NCI-H1417 (cell line): ENCODE measurements at places on chromosomes 3 and 15.
A peak's percentile ranks its signal among the peaks of the same experiment; 100 is the strongest.

- no peak for DNase-seq
These were observed 91.5 kb downstream of the ST6GAL1 start for GRCh38 chr3:187021748-187022402.

- DNase-seq, result no peak
These were observed 451.7 kb upstream of the SGO1 start for GRCh38 chr3:20637729-20638128.

GRCh38 chr15:38202361-38202760 lies 50.3 kb upstream of the SPRED1 start:
- no peak for DNase-seq

DNA sequence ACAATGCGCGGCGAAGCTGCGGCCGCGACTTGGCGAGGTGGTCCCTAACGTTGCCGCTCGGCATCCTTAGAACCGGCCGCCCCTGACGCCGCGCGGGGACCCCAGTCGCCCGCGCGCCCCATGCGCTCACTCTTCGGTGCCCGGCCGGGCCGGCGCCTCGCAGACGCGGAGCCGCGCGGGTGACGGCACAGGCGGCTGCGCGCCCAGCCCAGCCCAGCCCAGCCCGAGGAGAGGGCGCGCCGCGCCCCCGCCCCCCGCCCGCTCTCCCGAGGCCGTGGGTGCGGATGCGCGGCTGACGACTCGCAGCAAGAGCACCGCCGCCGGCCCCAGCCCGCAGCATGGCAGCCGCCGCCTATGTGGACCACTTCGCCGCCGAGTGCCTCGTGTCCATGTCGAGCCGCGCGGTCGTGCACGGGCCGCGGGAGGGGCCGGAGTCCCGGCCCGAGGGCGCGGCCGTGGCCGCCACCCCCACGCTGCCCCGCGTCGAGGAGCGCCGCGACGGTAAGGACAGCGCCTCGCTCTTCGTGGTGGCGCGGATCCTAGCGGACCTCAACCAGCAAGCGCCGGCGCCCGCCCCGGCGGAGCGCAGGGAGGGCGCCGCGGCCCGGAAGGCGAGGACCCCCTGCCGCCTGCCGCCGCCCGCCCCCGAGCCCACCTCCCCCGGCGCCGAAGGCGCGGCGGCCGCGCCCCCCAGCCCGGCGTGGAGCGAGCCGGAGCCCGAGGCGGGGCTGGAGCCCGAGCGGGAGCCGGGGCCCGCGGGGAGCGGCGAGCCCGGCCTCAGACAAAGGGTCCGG lies 437 bp downstream of the KLF13 start:
- DNase-seq, result peak; percentile 92

DNA sequence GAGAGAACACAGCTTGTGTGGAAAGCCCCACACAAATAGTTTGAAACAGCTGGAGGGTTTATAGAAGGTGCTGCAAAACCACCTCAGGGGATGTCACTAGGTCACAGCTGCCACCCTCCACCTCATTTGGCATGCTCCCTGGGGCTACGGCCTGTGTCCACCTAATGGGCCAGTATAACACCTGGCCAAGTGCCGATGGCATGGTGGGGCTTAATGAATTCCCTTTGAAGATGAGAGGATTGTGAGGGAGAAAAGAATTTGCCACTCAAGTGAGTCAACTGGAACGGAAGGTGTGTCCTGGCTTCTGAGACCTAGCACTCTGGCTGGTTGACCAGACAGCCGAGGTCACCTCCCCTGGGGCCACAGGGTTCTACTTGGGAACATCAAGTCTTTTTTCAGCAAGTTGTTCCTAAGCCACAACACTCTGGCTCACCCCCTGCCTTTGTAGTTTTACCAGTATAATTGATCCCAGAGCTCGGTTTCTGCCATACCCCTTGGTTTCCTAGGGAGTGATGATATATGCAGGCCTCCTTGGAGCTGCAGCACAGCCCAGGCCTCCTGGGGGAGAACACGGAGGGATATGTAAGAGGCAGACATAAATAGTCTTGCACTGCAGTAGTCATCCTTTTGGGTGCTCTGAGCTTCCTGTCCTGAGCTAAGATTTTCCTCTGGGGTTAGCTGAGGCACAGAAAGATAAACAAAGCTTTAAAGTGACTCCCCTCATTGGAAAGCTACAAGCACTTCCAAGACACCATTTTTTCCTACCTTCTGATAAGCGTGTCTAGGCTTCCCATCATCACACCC lies 178.2 kb upstream of the LPP start:
- DNase-seq, result no peak

- DNase-seq, result no peak
These were observed 5.5 kb downstream of the ARPIN start for GRCh38 chr15:89907289-89907688.

DNA sequence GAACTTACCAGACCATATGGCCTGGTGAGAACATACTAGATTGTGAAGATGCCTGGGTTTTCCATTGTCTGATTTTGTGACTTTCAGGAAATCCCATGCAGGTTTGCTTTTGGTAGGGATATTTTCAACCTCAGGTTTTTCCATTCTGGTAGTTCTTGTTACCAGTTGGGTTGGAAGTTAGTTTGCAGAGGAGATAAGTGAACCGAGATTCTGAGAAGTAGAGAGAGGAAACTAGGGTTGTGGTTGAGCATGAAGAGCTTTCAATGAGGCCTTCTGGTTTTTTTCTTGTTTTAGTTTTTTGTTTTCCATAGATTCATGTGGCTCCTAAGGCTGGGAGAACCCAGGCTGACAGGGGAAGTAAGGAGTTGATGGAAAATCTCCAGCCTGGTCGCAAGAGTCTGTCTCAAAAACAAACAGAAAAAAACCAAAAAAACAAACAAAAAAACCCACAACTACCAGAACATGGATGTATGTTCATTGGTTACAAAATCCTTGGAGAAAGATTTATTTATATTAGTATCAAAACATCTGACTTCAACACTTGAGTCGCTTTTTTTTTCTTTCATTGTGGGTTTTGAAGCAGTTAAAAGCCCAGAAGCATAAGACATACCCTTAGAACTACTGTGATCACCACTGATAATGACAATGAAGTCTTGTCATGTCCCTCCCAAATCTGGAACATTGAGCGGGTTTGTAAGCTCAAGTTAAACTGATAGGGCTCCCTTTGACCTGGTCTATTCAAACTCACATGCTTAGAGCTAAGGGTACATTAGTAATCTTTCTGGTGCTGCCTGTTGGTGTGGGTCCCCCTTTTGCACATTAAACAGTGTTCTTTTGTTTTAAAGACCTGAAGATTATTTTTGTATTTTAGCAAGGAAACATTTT lies 3.2 kb downstream of the GPR171 start:
- DNase-seq, result no peak

DNA sequence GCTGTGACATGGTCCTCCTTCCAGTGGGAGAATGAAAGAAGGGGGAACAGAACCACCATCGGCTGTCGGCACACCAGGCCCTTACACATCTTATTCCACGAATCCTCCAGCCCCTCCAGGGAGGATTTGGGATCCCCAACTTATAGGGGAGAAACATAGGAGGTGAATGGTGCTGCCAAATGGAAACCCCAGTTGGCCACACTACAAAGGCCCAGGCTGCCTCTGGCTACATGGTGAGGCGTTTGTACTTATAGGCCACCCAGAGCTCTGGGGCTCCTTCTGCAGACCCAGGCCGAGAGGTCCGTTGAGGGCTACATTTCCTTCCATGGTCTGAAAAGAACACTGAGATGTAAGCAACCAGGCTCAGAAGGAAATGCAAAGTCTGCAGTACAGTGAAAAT lies 12.0 kb downstream of the AMOTL2 start:
- no peak for DNase-seq

- no peak for DNase-seq
These were observed 3.9 kb downstream of the NFKBIZ start for GRCh38 chr3:101852983-101853840.

GRCh38 chr3:39138804-39139415 lies 14.5 kb downstream of the CSRNP1 start:
- DNase-seq, result no peak

DNA sequence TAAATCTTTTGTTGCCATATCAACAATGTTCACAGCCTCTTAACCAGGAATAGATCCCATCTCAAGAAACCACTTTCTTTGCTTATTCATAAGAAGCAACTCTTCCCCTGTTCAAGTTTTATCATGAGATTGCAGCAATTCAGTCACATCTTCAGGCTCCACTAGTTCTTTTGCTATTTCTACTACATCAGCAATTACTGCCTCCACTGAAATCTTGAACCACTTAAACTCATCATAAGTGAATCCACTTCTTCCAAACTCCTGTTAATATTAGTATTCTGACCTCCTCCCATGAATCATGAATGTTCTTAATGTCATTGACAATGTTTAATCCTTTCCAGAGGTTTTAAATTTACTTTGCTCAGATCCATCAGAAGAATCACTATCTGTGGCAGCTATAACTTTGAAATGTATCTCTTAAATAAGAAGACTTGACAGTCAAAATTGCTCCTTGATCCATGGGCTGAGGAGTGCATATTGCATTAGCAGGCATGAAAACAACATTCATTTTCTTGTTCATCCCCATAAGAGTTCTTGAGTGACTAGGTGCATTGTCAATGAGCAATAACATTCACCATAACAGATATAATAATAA lies 205.9 kb downstream of the DTWD1 start:
- DNase-seq, result no peak

- peak; percentile 65 for DNase-seq
These were observed 83.1 kb downstream of the CGGBP1 start for GRCh38 chr3:87975716-87976115.

DNA sequence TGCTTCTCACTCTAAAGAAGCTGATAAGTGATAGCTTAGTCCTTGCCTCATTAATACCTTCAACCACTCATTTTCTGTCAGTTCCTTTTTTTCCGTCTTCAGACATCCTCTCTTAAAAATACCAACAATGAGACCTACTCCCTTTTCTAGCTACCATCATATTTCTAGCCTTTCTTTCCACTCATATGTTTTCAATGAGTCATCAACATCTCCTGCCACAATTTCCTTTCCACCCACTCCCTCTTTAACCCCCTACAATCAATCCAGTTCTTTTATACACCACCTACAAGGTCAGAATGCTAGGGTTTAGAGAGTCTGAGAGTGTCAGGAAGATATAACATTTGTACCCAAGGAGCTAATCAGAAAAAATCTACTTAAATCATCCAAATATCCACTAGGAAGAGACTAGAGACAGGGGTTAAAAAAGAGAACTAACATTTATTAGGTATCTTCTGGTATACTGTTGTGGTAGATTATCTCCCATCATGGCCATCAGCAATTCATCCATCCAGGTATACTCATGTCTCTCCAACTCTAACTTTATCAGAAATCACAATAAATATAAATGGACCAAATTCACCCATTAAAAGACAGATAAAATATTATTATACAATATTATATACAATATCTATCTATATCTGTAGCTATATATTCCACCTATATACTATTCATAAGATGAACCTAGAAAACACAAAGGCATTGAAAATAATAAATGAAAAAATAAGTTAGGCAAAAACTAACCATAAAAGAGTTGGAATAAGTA lies 42.5 kb downstream of the MYLK start:
- no peak for DNase-seq

DNA sequence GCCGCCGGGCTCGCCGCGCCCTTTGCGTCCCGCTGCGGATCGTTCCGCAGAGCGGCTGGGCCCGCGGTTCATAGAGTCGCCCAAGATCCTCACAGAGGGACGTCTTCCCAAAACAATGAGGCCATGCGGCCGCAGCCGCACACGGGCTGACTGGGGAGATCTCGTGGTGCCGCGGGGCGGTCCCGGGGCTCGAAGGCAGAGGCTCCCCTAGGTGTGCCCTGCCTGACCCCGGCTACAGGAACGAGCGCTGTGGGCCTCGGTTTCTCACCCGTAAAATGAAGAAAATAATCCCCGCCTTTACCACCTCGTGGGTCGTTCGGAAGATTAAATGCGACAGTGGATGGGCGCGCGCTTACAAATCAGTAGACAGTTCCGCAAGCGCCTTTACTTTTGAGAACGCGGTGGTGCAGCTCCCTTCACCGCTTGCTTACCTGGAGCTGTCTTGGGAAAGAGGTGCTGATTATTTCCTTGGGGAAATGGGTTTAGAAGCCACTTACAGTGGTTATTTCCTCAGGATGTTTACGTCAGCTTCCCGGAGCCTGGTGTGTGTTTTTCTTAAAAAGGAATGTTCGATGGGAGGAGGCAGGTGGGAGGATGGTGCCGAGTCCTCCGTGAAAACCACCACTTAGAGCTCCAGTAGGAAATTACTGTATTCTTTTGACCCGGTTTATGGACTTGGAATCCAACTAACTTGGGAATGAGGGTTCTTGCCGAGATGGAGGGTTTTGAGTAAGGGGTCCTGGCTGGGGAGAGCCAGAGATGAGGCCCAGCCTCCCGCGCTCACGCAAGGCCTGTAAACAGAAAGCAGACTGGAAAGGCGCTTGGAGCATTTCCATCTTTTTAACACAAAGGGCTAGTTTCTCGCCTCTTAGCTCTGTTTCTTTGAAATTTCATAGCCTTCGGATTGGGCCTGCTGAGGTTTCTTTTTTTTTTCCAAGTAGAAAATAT lies 1.9 kb upstream of the MEX3B start:
- DNase-seq, result no peak

DNA sequence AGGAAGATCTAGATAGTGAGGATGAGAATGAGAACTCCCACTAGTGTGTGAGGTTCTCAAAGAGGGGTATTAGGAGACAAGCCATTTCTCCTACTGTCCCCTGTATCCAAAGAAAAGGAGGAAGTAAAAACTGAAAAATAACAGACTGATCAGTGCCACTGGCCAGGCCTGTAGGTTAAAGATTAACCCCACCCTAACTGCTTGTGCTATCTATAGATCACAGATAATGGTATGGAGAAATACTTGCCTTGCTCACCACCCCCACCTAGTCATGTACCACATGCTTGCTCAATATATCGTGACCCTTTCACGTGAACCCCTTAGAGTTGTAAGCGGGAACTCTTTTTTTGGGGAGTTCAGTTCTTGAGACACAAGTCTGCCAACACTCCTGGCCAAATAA lies 519.7 kb upstream of the FRG2C start:
- DNase-seq, result no peak

- DNase-seq, result no peak
These were observed 196.8 kb downstream of the XXYLT1 start for GRCh38 chr3:195073866-195074860.

GRCh38 chr3:87793337-87793877 lies 265.4 kb downstream of the CGGBP1 start:
- no peak for DNase-seq

DNA sequence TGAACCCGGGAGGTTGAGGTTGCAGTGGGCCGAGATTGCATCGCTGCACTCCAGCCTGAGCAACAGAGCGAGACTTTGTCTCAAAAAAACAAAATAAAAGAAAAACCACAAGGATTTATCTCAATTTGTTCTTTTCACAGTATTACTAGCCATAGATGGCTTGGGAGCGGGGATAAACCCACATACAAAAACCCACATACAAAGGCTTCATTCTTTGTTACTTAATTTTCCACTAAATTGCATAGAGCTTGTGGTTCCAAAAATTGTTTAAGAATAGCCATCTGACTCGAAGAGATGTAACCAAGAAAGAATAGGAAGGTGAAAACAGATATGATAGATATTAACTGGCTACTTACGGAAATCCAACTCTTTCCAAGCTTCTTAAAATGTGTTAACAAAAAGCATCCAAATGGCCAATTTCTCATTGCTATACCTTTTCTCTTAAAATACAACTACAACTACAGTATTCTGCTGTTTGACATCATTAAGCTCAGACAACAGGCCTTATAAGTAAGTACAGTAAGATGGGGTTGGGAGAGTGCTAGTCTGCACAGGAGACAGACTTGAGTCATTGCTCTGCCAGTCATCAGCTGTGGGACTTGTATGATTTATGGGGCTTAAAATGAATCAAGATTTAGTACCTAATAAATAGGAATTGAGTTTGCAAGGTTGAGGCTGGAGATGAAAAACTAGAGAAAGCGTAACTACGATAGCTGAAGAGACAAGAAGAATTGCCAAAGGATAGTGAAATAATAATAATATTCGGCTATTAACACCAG lies 96.6 kb upstream of the PLXND1 start:
- DNase-seq, result no peak
